ENCODE measurements at places on chromosomes 1 and 21.

GRCh38 chr1:59016390-59016789 is 232.5 kb upstream of the JUN start:
- DNase-seq, result no peak

GRCh38 chr1:182166750-182167149 is 105.2 kb upstream of the ZNF648 start:
- DNase-seq, result no peak

GRCh38 chr1:113811156-113811887 is 954 bp downstream of the RSBN1 start:
- peak; percentile 45 for DNase-seq

DNA sequence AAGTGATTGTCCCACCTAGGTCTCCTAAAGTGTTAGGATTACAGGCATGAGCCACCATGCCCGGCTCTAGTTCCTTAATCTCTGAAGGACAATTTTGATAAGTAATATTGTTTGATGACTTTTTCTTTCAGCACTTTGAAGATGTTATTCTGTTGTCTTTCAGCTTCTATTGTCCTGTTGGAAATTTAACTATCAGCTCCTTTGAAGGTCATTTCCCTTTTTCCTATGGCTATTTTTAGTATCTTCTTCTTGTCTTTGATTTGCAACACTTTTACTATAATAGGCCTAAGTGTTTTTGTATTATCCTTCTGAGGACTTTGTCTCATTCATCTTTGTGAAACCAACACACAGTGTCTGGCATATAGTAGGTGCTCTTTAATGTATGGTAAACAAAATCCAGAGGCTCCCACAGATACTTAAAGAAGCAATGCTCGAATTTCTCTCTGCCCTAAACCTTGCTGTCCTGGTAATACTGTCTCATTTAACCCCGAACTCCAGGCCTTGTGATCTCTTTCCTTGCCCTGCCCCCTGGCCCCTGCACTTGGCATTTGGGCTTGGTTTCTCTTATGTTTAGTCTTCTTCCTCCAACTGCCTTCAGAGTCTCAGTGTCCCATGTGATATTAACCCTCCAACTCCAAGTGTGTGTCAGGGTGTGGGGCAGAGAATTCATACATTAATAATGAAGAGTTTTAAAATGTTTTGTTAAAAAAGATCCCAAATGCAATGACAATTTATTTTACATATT is 19.0 kb upstream of the AGO1 start:
- DNase-seq, result no peak

DNA sequence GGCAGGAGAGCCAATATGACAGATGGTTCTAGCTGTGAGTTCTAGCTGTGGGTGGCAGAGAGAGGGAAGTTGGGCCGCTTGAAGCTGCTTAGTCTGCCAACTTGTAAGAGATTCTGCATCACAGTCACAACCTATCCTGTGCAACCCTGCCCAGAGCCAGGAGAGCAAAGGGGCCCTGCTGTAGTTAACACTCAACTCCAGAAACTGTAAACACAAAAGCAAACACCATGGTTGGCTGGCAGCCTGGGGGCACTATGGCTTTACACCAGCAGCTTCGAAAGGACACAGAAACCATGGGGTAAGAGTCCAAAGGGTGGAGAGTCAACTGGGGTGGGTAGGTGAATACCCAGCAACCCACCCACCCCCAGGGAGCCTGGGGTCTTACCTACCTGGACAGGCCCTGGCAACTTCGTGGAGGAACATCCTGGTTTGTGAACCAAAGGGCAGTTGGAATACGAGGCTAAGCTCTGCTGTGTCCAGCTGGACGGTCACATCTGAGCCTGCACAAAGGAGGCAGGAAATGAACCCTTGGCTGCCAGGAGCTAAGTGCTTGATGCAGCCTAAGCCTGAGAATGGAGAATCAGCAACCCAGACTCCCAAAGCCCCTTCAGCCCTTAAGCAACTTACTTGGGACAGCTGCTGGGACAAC is 6.4 kb downstream of the INPP5B start:
- DNase-seq, result peak; percentile 99

- DNase-seq, result no peak
Observed at GRCh38 chr1:20731057-20731991, 1.2 kb downstream of the SH2D5 start.

DNA sequence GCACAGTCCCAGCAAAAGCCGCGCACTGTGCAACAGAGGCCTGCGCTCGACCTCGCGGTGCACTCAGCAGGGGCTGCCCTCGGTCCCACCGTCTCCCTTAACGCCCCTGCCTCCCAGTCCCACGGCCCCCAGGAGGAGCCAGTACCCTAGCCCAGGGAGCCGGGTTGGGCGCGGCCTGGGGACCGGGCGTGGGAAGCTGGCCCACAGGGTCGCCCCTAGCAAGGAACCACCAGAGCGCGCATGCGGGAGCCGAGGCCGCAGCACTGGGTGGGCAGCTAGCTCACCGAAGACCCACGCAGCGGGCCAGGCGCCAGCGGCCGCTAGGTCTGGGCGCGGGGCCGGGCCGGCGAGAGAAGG is 21.6 kb upstream of the ZNF678 start:
- no peak for DNase-seq

- DNase-seq, result peak; percentile 22
Observed at GRCh38 chr1:31760471-31761470, 3.4 kb downstream of the ADGRB2 start.

DNA sequence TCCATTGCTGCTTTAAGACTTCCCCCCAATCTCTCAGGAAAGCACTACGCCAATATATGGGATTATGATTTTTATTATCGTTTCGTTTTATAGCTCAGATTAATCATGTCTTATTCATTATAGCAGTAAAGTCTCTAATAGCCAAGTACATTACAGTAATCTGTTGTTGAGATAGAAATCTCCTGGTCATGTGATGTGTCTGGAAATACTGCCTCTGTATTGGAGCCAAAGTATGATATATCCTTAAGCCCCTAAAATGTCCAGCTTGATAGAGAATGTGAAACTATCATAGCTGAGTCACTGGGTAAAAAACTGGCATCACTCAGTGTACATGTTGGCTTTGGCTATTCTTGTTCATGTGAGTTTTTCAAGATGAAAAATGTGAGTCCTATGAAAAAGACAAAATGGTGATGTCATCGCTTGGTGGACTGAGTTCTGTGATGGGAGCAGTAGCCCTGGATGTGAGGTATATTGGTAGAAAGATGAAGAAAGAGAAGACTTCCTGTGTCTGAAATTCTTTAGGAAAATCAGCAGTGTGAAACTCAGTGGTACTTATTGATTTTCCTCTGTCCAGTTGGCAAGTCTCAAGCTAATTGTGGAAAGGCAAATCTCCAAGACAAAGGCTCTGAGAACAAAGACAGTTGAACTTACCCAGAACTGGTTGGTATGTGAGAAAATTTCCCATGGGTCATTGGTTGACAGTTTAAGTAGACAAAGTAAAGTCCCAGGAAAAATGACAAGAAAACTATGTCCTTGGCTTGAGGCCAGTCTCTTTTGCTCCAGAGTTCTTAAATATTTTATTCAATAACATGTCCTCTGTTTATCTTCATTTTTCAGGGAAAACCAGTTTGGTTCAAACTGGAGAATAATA is 76.2 kb downstream of the BRINP2 start:
- DNase-seq, result no peak

DNA sequence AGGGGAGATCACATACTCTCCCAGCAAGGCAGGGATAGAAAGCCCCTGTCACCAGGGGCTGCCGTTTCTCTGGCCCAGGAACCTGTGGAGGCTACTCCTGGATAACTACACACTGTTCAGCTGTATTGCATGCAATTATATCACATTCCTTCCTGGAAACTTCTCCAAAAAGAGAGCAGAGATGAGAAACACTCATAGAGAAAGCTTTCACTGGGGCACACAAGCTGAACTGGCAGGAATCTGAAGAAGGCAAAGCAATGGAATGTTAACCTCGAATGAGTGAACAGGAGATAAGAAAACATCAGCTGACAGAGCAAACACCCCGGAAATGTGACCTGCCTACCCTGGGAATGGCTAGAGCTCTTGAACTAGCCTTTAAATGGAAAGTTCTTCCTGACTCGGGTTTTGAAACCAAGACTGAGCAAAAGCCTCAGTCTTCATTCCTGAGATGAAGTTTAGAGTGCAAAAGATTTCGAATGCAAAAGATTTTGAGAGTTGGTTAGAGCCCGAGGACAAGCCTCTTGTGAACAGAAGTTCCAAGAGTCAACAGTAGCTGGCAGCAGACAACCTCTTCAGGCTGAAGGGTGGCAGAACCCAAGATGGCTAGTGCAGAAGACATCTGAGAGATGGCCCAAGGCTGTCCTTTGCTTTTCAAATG is 32.3 kb downstream of the CCN1 start:
- DNase-seq, result peak; percentile 11

- DNase-seq, result no peak
Observed at GRCh38 chr1:165703648-165704047, 5.3 kb upstream of the ALDH9A1 start.

DNA sequence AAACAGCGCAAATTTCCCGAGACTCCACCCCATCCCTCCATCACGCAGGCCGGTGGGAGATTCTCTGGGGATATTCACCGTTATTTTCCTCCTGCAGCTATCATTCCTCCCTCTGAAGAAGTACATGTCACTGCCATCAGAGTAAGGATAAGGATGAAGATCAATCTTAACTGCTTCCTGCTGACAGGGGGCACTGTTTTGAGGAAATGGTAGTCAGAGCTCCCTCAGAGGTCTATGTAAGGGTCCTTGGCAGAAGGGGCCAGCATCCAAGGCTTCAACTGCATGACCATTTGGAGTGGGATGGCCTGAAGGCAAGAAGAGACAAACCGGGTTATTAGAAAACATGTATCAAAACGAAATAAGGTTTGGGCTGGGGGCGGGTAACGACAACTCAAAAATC is 111.5 kb downstream of the KCNK1 start:
- DNase-seq, result no peak

DNA sequence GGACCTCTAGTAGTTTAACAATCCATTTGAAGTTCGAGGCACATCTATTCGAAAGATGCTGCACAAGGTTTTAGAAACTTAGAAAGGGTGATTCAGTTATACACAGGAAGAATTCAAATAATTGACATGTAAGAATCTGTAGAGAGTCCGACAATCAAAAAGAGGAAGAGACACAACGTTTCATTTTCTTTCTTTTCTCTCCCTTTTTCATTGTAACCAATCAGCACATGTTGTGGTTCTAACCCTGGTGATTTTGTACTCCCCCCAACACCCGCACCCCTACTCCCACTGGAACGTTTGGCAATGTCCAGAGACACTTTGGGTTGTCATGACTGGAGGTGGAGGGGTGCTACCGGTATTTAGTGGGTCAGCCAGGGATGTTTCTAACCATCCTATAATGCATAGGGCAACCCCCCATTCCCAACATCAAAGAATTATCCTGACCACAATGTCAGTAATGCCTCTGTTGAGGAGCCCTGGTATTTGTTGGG is 4.9 kb downstream of the TGFB2 start:
- DNase-seq, result no peak

- DNase-seq, result no peak
Observed at GRCh38 chr1:193569096-193569982, 382.9 kb upstream of the B3GALT2 start.

DNA sequence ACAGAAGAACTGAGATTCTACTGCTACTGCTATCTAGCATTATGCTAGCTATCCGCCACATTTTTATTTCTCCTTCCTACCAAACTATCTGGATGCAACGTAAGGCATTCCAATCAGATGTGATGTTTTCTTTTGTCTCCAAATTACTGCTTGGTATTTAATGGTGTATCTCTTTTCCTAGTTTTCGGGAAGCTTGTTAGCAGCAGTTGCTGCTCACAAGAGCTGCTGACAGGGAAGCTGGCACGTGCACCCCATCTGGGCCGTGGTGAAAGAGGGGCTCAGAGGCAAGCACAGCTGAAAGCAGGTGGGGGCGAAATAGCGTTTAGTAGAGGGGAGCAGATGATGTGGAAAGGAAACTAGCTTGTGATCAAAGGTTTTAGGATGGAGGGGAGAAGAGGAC is 57.3 kb downstream of the JAK1 start:
- DNase-seq, result no peak

DNA sequence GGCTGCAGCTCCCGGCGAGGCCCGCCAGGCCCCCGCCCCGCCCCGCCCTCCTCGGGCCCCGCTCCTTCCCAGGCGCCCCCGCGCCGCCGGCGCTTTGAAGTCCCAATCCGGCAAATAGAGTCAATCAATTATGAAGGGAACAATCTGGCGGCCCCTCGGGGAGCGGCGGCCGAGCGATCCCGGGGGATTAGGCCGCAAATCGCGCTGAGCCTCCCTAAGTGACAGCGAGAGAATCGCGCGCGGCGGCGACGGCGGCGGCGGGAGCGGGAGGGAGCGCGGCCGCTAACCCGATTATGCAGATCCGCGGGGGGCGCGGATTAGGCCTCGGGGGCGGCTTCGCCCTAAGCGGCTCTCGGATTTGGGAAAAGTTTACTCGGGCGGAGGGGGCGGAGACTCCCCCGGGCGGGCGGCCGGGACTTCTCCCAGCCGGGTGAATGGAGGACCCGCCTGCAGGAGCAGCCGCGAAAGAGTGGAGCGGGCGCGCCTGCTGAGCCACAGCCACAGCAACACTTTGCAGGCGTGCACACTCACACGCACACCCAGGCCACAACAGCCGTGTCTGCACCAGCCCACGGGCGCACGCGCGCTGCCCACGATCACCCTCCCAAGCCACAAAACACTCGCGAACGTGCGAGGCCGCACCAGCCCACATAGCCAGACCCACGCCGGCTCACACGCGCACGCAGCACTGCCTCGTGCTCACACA is 23.0 kb upstream of the DMBX1 start:
- peak; percentile 41 for DNase-seq

DNA sequence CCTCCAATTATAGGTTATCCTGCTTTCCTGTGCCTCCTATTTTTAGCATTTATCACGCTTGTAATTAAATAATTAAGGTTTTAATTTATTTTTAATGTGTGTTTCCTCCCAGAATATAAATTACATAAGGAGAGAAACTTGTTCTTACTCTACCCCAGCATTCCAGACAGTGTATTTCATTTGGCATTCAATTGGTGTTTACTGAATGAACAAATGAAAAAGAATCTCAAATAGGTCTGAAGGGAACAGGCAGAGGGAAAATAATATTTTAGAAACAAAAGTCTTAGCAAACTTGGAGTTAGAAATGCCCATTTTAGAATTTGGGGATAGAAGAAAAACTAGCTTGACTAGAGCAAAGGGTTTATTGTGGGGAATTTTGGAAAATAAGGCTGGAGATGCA is 9.9 kb upstream of the RSRP1 start:
- DNase-seq, result no peak

DNA sequence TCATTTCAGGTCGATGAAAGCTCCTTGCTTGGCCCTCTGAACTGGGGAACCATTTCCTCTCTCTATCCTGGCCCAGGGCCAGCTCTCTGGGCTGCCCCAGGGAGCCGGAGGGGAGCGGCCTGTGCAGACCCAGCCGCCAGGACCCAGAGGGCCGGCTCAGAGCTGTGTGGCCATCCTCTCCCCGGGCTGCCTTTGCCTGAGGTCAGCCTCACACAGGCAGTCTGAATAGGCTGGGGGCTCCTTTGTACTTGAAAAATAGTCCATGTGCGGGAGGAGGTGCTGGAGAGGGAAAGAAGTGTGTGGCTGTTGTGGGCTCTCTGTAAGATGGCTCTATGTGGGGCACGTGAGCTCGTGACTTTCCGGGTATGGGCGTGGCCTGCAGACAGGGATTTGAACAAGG is 275.1 kb upstream of the VAMP3 start:
- no peak for DNase-seq

DNA sequence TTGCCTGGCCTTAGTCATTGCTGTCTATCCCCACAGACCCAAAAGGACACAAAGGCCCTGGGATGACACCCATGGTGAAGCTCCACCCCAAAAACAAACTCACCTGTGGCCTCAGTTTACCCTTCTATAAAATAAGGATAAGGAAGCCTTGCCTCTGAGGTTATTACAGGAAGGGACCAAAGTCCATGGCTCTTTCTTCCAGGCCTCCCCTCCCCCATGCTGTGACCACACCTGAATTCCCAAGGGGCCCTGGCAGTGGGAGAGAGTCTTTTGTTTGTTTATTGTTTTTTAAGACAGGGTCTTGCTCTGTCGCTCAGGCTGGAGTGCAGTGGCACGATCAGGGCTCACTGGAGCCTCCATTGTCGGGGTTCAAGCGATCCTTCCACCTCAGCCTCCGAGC is 10.5 kb upstream of the TNFRSF25 start:
- no peak for DNase-seq
